Cardiac muscle cell (in vitro differentiated cells and primary cell): ENCODE measurements at places on chromosomes 3 and 15.

DNA sequence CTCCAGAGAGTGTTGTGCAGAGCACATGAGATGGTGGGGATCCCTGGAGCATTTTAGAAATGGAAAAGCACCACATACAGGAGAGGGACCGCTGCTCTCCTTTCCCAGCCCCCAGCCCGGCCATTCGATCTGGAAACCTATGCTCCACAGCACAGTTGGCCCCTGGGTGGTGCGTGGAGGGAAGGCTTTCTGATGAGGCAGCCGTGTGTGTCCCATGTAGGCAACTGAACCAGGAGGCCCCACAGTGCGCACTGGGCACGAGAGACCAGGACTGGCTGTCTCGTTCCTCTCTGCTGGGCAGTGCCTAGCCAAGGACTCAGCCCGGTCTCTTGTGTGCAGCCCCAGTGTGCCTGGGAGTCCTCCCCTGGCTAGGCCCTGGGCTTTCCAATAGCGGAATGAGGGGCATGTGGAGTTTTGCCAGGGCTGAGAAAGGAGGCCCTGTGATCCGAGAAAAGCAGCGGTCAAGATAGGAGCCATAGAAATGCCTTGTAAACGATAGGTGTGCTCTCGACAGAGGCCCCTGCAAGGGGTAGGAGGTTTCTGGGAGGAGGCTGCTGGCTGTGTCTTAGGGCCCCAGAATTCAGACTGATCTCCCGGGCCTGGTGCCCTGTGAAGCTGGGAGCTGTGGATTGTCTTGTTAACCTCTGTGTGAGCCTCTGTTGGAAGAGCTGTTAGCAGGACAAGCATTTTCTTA is 39.0 kb downstream of the CHDH start:
- no peak for DNase-seq

DNA sequence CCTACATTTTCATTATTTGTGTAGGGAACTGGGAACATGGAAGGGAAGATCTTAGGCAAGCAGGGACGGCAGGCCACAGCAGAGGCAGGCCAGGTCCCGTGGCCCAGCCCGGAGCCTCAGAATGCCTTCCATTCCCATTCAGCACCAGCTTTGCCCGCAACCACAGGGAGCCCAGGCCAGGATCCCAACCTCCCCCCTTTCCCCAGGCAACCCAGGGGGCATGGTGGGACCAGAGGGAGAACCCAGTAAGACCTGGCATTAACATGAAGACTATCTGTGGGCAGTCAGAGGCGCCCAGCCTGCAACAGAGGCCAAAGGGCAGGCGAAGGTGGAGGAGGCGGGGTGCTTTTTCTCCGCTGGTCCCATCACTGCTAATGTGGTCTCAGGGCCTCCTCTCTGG is 135.6 kb downstream of the TPRA1 start:
- DNase-seq, result no peak

- no peak for DNase-seq
These were observed 166.7 kb downstream of the ZNF621 start for GRCh38 chr3:40691452-40691861.

- no peak for DNase-seq
These were observed 68.0 kb downstream of the ATP2B2 start for GRCh38 chr3:10437272-10437994.

DNA sequence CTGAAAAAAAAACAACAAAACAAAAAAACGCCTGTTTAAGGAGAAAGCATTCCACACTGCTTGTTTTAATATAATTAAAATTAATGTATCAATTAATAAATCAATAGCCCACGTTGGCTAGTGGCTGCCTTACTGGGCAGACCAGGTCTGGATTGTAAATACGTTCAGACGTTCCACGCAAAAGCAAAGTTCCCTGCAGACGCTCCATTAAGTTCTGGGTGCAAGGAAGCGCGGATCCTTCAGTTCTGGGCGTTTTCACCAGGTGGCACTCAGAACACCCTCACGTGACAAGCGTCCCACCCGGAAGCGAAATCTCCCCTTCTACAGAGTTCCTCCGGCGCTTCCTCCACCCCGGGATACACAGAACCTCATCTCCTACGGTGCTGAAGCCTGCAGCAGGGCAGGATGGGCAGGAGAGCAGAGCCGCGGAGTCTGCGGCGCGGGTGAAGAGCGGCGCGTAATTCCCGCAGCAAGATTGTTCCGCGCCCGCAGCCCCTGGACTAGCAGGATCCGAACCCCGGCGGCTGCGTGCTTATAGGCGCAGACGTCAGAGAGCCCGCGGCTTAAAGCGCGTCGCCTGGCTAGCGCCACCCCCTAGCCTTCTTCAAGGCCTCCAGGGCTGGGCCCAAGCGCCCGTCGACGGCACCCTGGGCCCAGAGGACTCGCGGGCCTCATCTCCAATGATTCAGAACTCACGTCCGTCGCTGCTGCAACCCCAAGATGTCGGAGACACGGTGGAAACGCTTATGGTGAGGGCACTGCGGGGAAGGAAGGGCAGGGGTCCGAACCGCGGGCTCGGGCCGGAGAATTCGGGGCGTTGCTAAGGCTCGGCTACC is at the start of gene SLC25A38:
TSS of gene SLC25A38 (plus strand) at position 326 of the 836 bp plus-strand sequence. CDS start at position 681, 355 bp downstream.
- peak; percentile 90 for DNase-seq

DNA sequence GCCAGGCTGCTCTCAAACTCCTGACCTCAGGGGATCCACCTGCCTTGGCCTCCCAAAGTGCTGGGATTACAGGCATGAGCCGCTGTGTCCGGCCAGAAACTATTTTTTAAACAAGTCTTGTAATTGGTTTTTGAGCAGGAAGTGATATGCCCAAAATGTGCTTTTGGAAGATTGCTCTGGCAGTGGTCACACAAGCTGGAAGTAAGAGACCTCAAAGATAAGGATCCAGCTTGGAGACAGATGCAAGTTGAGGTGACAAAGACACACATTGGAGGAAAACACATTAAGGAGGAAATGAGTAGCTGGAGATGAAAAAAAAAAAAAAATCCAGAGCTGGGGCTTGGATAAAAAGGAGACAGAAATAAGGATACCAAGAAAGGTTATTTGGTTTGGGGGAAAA is 6.3 kb downstream of the TM4SF18 start:
- no peak for DNase-seq

DNA sequence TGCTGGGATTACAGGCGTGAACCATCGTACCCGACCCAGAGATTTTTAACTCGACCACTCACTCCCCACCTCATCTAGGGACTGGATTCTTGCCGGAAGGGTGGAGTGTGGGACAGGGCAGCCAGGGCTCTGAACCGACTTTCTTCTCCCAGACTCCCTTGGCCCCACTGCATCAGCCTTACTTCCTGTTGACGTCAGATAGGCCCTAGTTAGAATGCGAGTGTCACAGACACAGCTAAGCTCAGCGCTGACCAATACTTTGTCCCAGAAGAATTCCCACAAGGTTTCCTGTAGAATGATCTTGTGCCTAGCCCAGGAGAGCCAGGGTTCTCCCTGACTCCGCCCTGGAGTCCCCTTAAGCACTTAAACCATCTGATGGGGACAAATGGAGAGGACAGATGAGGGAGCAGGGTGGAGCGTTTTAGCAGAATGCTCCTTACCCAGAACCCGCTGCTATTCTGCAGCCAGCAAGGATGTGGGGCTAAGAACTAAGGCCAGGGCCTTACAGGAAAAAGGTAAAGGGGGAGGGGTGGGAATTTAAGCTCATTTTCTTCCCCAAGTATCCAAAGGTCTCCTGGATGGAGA is 5.8 kb upstream of the TUSC2 start:
- DNase-seq, result peak; percentile 89

DNA sequence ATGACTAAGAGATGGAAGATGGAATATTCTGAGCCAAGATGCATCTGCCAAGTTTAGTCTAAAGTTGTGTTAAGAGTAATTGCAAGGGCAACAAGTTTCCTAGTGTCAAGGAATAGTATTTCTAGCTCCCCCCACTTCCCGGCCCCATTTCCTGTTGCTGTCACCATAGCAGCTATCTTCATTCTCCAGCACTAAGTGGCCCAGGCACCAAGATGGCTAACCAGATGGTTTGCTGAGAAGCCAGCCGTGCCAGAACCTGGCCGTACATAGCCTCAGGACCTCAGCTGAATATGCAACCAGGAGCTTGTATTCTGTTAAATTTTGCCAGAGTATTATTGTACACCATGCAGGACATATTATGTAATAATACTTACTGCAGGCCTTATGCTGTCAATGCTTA is 108.8 kb upstream of the UMPS start:
- DNase-seq, result peak; percentile 62

DNA sequence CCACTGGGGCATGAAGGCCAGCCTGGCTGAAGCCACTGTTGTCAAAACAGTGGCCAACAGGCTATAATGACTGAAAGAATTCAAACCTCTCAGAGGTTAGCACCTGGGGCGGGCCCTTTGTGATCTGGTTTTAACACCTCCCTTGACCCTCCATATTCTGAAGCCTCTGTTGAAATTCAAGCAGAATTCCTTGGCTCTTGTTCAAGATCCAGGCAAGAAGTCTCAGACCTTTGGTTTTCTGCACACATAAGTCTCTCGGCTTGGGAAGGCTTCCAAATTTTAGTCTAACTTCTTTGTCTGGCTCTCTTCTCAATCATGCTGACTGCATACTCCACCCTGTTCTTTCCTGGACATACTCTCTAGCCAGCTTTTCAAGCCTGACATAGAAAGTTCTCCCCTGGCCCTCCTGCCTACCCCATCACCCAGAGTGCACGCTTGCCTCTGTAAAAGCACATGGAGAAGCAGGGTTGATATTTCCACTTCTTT is 144.5 kb downstream of the PDZRN3 start:
- peak; percentile 67 for DNase-seq

- no peak for DNase-seq
These were observed 1.3 kb upstream of the PXYLP1 start for GRCh38 chr3:141230293-141230692.

- DNase-seq, result no peak
These were observed 29.5 kb downstream of the POPDC2 start for GRCh38 chr3:119630880-119631329.

GRCh38 chr3:5754602-5755001 is 567.1 kb downstream of the EDEM1 start:
- no peak for DNase-seq

DNA sequence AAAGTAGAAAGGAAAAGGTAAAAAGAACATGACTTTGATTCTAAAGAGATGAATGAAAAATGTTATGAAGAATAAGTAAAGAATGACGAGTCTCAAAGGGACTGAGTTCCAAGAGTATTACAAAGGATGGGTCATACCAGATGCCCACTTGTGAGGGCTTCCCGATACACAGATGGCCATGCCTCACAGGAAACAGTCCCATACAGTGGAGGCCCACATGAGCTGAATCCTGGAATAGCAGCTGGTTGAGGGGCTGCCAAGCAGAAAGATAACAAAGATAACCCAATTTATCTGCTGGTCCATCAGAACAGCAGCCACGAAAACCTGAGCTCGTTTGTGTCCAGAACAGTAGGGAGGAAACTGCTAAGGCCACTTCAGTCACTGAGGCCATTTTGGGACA is 3.7 kb downstream of the SSR3 start:
- peak; percentile 22 for DNase-seq

DNA sequence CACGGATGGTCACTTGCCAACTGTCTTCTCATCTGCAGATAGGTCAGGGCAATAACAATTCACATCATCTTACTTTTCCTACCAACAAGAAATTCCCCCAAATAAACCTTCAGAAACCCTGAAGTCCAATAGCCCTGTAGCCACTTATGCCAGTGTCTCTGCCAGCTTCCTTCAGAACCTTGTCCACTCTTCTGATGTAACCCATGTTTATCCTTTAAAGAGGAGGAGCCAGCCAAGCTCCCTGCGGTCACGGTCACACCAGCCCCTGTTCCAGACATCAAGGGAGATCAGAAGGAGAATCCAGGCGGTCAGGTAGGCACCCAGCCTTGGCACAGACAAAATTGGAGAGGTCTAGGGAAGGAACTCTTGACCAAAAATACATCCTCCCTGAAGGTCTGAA is 23.7 kb downstream of the SLC24A1 start:
- no peak for DNase-seq

GRCh38 chr3:32334675-32335074 is 57.0 kb upstream of the CMTM7 start:
- no peak for DNase-seq

GRCh38 chr3:42711491-42712343 is 9.1 kb upstream of the HHATL start:
- no peak for DNase-seq

GRCh38 chr3:138303474-138303873 is 26.2 kb downstream of the NME9 start:
- no peak for DNase-seq

DNA sequence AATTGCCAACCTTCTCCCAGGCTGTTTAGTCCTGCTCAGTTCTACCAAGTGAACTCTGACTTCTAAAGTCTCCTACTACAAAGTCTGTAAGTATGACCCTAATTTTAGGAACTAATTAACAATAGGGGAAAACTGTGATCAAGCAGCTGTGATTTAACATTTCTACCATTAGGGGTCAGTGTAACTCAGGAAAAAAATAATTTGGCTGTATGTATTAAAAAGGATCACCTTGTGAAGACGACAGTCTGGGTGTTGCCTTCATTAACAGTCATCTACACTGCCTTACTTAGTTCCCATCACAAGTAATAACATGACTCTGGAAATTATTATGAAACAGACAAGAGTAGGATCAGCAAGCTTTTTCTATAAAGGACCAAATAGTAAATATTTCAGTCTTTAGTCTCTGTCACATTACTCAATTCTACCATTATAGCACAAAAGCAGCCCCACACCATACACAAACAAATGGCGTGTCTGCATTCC is 4.2 kb upstream of the NPHP3 start:
- peak; percentile 32 for DNase-seq

GRCh38 chr3:14290631-14291385 is 111.6 kb upstream of the SLC6A6 start:
- no peak for DNase-seq

GRCh38 chr3:186946756-186947375 is 16.5 kb downstream of the ST6GAL1 start:
- no peak for DNase-seq

DNA sequence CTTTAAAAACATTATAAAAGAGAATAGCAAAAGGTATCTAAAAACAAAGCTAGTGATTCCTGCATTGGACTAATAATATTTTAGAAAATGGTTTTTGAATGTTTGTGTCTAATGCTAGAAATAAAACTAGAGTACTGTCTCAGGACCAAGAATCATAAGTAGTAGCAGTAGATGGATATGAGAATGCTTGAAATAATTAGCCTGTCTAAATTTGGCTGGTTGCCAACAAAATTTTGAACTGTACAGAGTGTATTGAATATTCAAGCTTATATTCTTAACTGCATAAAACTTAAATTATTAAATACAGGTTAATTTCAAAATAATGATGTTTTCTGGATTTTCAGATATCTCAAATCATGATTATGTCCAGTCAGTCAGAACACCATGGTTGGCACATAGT is 14.0 kb downstream of the ABHD5 start:
- no peak for DNase-seq

GRCh38 chr15:58932710-58933280 is 684 bp downstream of the SLTM start:
- peak; percentile 48 for DNase-seq
